Omental fat pad (tissue), 4 donors: ENCODE measurements at places on chromosomes 3 and 15.

- DNase-seq = no peak
Observed at GRCh38 chr3:152835601-152836102, 721 bp downstream of the P2RY1 start.

DNA sequence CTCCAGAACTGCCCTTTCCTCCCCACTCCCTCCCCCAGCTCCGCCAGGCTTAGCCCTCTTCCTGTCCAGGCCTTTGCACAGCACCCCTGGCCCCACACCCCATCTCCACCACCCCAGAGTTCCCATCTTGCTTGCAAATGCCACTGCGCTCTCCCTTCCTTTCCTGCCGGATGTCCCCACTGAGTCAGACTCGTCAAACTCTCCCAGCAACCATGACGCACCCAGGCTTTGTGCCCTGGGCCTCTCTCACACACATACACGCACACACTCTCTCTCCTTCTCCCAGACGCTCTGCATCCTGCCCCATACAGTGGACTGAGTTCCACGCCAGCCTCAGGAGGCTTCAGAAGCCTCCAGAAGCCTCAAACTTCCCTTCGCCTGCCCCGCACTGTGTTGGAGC is 2.8 kb upstream of the CCDC9B start:
- no peak for DNase-seq

DNA sequence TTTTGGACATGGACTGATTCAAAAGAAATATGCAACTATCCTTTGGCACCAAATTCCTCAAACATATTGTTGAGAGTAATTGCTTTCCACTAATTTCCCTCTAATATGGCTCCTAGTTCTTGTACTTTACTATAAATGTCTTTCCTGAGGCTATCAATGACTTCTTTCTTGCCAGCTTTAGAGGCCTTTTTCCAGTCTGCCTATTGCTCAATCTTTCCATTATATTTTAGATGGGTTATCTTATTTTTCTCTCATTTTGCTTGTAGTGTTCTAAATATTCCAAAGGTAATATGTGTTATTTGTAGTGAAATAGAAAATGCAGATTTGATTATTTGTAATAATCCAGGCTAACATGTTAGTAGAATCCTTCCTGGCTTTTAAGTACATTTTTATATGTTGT is 11.5 kb upstream of the TEX9 start:
- DNase-seq = no peak

DNA sequence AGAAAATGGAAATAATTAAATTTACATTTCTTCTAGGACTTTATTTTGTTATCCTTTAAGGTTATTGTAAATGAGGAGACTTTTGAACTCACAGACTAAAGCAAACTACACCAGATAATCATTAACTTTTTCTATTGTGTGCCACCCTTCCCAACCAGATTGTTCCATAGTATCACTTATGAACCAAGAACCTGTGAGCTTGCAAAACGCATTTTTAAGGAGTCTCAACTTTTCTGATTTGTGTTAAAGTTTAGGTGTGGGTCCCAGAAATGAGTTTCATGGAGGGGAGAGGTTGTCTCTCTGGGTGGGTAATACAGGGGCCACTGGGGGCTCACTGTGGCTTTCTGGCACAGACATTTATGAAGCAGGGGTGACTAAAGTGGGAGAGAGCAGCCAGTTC is 75.7 kb downstream of the IGF1R start:
- no peak for DNase-seq

GRCh38 chr3:146133441-146133840 is 27.5 kb downstream of the PLOD2 start:
- DNase-seq = no peak

- no peak for DNase-seq
Observed at GRCh38 chr3:119635719-119636118, 24.7 kb downstream of the POPDC2 start.

GRCh38 chr3:51675201-51675611 is 4.2 kb downstream of the TEX264 start:
- DNase-seq = peak; percentile 12

DNA sequence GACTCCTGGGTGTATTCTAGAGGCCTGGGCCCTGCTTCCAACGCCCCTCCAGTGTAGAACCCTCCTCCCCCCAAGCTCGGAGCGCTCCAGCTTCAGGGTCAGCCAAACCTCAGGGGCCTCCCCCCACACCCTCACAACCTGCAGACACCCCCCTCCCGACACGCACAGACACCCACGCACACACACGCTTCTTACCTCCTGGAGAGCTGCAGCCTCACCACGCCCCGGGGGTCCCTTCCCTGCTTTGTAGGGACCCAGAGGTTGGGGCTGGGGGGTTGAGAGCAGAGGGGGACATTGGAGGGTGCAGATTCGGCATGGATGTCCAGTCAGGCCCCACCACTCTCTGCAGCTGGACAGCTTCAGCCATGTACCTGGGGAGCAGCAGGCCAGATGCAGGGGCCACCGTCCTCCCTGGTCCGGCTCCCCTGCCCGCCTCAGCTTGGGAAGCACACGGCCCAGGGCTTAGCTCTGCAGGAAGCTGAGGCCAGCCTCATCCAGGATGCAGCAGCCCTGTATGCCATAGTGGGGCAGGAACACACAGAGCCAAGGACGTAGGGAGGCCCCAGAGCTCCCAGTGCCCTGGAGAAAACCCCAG is 13.0 kb downstream of the ZDHHC19 start:
- DNase-seq = no peak

- no peak for DNase-seq
Observed at GRCh38 chr15:80780416-80781221, 1.4 kb downstream of the CEMIP start.

- DNase-seq = no peak
Observed at GRCh38 chr3:155497930-155498647, 204.6 kb upstream of the STRIT1 start.

DNA sequence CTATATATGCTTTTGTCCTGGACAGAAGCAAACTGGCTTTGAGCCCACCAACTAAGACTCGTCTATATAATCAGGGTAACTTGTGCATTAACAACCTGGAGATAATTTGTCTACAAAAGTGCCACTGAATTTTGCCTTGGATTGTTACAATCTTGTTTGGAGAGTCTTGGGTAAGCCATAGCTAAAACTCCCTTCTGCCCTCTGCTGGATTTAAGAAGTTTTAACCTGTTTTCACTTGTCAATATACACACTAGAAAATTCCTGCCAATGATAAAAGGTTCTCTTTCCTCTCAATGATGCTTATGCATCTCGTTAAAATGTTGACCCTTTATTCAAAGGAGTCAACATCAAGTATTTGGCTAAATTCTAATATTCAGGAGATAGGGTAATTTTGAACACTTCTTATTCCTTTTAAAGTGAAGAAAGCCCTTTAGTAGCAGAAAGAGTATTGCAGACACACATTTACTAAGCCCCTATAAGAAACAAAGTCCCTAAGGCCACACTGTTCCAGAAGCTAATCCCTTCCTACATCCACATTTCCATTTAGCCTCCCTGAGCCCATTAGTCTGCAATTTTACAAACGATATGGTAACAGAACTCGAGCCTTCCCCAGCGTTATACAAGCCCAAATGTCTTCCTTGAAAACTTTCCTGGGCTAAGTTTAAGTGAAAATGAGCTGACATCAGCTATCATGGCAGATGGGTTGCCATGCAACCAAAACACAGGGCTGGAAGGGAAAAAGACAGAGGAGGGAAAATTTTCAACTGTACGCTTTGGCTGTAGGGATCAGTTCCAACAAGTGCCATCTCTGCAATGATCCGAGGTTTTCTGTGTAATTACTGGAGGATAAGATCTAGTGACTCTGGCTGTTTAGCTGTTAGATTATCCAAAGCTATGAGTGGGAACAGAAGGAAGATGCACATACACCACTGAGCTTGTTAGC is 75.9 kb upstream of the FGF12 start:
- no peak for DNase-seq
